ENCODE measurements at places on chromosomes 5 and 9. TPM values are rescaled to one million over a fixed set of nuclear protein-coding genes. Genes with fewer than 3 reads are reported as not detected.

DNA sequence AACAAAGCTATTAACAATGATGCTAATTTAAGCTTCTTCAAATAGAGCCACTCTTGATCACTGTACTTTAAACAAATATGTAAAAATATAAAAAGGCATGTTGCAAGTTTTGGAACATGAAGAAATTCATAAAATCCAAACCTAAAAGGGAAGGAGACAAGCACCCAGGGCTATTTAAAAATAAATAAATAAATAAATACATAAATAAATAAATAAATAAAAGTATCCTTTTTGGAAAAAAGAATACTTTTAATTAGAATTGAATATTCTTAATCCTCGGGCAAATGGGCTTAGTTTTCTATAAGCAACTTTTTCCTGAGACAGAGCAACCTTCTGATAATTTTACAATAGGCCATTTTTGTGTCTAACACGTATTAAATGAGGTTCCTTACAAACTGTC, 147.5 kb upstream of the PCA3 start:
- DNase-seq: no peak

DNA sequence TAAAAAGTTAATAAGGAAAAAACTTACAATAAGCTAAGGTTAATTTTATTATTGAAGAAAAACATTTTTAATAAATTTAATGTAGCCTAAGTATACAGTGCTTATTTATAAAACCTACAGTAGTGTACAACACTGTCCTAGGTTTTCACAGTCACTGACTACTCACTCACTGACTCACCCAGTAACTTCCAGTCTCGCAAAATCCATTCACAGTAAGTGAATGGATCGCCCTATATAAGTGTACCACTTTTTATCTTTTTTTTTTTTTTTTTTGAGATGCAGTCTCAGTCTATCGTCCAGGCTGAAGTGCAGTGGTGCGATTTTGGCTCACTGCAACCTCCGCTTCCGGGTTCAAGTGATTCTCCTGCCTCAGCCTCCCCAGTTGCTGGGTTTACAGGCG, 47.7 kb downstream of the FNIP1 start:
- DNase-seq: no peak

DNA sequence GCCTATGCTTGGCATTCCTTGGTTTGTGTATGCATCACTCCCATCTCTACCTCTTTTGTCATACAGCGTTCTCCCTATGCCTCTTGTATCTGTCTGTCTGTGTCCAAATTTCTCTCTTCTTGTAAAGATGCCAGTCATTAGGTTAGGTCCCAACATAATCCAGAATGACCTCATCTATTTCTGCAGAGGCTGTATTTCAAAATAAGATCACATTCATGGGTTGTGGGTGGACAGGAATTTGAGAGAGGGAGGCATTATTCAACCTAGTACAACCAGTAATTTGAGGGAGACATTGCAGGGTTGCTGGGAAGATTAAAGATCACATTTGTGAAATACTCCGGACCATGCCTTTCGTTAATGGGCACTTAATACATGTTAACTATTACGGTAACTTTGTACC, 155.0 kb downstream of the MAN2A1 start:
- peak; percentile 14 for DNase-seq

Gene TRIM32
- total RNA-seq: 17.4 TPM

DNA sequence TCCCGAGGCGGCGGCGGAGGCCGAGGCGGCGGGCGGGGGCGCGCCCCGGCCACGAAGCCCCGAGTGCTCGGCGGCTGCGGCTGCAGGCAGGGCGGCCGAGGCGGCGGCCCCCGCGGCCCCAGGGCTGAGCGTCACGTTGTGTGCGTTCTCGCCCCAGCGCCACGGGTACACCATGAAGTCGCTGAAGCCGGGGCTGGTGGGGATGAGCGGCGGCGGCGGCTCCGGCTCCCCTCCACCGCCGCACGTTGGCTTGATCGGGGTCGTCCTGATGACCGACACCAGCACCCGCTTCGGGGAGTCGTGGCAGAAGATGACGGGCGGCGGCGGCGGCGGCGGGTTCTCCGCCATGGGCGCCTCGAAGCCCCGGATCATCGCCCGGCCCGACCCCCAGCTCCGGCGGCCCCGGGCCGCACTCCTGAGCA, 498 bp downstream of the ZNF367 start:
- DNase-seq: no peak

- peak; percentile 33 for DNase-seq
Measured at GRCh38 chr9:94084314-94084713, at the start of gene PTPDC1. Gene PTPDC1 (plus strand): TSS chr9:94084464. CDS start chr9:94084531, 67 bp downstream.

DNA sequence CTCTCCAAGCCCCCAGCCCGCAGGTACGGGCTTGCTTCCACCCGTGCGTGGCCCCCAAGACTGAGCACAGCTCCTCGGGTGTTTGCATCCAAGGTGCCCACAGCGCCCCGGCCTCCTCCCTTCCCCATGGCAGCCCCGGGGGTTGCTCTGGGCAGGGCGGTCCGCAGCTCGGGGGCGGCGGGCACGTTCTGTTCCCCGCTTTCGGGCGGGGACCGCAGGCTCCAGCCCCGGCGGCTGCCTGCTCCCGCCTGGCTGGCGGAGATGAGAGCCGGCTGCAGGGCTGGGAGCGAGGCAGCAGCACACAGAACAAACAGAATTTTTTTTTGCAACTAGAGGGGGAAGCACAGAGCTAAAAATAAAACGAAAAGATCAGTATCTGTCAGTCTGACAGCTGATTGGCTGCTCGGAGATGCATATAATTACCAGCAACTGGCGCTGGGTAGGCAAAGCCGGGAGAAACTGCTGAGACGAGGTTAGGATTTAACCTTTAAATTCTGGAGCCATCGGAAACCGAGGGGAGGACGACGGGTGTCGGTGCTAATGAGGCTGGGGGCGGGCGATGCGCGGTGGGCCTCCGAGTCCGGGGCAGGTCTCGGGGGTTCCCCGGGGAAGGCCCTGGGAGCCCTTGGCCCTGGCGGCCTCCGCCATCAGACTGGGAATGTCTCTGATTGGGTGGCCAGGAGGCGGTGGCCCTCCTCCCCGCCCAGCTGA, 142.7 kb upstream of the IER5L start:
- DNase-seq: no peak

DNA sequence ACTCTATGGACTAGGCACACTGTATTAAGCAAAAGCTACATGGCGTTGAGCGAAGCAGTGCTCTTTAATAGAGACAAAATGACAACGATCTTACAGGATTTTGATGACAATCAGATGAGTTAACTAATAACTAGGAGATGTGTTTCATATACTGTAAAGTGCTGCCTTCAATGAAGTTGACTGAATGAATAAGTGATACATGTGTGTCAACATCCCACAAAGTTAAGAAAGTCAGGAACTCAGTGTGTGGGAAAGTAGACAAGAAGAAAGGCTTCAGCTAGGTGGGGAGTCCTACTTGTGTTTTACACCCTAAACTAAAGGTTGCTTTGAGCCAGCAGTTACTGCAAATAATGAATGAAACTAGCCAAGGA, 79.6 kb downstream of the PAPPA start:
- no peak for DNase-seq

Gene CEL
- total RNA-seq: 0.06 TPM

Gene PTGDS
- not detected for total RNA-seq

DNA sequence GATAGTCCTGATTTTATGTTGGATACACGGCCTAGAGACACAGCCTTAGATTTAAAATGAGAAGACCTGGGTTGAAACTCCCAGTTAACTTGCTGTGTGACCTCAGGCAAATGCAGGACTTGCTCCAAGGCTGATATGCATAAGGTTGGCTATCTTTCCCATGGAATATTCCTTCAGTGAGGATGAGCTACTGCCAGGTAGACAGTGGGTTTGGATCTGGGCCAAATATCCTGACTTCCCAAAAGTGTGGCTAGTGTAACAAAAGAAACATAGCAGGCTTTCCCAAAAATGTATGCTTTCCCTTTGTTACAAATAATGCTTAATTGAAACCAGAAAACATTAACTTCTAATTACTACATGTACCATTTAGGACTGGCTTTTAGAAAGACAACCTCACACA, 697 bp upstream of the XPA start:
- DNase-seq: no peak

DNA sequence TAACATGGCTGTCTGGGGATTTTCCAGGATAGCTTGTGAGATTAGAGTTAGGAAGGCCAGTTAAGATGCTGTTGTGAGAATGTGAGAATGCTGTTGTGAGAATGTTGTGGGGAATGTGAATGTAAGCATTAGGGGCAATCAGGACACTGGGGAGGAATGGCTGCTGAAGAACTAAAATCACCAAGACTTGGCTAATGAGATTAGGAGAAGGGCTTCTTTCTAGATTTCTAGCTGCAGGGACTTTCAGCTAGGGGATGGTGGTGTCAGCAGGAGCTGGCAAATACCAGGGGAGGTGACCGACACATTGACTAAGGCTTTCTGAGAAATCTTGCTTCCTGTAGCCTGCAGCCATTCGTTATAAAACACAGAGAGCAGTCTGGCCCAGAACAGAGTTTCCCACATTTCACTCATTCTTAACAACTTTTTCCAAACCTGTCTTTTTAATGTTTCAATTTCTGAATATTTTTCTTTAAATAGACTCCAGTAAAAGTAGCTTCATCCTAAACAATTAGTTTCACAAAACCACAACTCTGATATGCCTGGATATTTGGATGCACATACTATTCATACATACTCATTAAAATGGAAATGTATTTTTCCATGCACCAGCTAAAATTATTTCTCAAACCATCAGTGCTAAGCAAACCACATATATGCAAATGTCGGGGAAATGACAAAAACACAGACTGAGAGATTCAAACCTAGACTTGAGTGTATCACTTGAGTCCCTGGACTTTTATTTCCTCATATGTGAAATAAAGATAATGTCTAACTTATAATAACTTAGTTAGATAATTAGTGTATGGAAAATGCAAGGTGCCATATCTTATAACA, 89.3 kb upstream of the TNC start:
- no peak for DNase-seq

DNA sequence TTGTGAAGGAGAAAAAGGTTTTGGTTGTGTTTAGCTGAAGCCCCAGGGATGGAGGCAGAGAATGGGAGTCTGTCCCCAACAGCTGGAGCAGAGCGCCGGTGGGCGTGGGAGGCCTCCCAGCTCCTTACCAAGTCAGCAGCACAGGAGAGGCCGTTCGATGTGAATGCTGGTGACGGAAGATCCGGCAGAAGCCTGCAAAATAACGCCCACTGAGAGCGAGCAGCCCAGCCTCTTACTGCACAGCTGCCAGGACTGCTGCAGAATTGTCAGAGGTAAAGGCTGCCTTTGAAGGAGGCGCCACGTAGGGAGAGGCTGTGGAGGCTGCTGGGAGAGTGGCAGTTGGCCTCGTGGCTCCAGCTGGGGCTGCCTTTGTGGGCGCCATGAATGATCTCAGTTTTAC, 26.2 kb downstream of the ANGPTL2 start:
- no peak for DNase-seq

DNA sequence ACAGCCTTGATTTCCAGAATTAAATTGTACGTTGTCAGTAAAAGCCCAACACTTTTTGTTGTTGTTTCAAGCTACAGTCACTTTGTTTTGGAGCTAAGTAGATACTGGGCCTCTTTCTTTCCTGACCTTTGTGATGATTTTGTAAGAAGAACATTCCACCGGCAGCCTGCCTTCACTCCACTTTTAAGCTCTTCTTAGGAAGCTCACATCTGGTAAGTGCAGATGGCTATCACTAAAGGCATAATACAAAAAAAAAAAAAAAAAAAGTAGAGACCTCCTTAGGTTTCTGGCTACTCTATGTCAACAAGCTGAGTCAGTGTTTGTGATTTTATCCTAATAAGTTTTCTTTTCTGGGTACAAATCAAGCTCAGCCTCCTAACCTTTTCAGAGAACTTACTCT, 1922.1 kb upstream of the WWC1 start:
- peak; percentile 7 for DNase-seq

DNA sequence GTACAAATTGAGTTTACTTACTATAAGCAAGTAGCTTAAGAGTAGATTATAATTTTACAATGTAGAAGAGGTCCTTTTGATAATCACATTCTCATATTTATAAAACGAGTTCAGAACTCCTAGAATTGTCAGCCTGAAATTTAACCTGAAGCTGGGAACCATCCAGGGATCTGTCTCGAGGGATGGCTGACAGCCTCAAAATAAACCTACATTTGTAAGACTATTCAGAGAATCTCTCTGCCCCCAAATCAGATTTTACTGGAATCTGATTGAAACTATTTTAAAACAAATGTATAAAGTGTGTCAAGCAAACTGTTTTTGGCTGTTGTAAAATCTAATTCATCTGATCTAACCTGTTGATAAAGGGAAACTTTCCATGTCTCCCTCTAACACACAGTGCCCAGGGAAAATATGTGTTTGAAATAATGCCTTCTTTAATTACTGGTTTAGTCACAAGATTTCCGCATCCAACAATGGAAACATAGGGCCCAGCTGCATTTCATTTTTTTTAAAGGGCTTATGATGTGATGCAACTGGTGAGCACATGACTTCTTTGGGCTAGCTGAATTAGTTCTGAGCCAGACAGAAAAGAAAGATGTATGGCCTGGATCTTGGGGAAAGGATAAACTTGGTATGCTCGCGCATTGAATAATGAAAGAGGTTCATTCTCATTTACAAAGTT, 30.3 kb downstream of the SLC25A46 start:
- DNase-seq: peak; percentile 64

DNA sequence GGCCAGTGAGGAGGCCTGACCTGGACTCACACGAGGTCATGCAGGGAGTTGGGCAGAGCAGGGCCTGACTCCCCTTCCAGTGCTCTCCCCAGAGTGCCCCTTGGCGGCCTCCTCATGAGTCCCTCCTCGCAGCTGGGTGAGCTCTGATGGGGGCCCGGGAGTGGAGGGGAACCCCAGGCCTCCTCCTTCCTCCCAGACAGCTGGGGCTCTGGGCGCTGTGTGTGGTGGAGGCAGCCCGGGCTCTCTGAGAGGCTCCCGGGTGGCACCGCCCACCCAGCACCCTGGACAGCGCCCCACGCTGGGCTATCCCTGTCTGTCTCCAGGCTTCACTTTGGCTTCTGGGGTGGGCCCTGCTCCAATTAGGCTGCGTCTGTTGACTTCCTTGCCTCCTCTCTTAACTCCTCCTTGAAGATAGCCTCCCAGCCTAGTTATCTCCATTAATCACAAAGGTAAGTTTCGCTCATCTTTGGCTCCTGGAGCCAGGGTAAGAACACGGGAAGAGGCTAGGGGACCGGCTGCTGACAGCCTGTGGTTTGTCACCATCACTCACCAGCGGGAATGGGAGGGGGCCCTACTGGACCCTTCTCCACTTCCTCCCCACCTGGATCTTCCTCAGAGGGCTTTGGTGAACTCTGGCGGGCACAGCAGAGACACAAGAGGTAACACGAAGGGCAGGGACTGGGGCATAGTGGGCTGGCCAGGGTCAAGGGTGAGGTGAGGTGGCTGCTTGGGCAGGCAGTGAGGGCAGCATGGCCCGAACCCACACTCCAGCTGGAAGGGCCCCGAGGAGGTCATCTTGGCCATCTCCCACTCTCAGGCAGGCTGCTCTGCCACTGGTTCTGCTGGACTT, 13.1 kb downstream of the PSD2 start:
- no peak for DNase-seq

GRCh38 chr5:144088206-144089064, 82.0 kb downstream of the YIPF5 start:
- DNase-seq: no peak

DNA sequence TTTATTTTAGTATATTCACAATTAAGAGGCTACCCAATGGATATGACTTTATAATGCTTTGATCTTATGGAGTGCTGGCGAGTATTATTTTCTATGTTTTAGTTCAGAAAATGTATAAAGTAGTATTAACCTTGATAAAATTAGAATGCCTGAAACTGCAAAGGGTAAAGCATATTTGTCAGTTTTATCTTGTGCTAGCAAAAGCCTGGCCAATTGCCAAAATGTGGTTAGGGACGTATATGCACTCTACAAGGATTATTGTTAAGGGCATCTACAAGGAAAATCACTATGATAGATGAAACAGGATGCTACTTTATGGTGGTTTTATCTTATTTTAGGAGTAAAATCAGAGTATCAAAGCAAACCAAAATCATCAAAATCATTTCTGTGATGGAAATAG, 281.7 kb downstream of the CCDC171 start:
- no peak for DNase-seq
